ENCODE measurements at places on chromosomes 1 and 21. TPM values are rescaled to one million over a fixed set of nuclear protein-coding genes. Genes with fewer than 3 reads are reported as not detected.

GRCh38 chr1:21034725-21035628 is 141.7 kb downstream of the EIF4G3 start:
- DNase-seq = no peak

- DNase-seq = no peak
Measured at GRCh38 chr1:231857609-231858135, 231.1 kb downstream of the DISC1 start.

GRCh38 chr1:244989813-244990212 is 125.5 kb upstream of the HNRNPU start:
- DNase-seq = no peak

- DNase-seq = no peak
Measured at GRCh38 chr1:57820356-57821095, 396.7 kb upstream of the DAB1 start.

DNA sequence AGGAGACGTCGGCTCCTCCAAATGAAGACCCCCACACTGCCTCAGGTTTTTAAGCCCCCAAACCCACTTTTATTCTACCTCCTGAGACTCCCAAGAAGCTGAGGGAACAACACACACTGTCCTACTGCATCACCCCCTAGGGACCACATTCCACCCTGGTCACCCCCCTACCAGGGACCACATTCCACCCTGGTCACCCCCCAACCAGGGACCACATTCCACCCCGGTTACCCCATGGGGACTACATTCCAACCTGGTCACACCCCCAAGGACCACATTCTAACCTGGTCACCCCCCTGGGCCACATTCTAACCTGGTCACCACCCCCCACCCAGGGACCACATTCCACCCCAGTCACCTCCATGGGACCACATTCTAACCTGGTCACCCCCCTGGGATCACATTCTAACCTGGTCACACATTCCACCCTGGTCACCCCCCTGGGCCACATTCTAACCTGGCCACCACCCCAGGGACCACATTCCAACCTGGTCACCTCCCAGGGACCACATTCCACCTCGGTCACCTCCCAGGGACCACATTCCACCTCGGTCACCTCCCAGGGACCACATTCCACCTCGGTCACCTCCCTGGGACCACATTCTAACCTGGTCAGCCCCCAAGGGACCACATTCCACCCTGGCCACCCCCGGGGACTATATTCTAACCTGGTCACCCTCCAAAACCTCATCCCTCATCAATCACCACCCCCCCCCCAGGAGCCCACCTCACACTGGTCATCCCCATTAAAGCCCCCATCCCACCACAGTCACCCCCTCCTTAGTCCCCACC is 587.6 kb downstream of the NPHP4 start:
- no peak for DNase-seq

DNA sequence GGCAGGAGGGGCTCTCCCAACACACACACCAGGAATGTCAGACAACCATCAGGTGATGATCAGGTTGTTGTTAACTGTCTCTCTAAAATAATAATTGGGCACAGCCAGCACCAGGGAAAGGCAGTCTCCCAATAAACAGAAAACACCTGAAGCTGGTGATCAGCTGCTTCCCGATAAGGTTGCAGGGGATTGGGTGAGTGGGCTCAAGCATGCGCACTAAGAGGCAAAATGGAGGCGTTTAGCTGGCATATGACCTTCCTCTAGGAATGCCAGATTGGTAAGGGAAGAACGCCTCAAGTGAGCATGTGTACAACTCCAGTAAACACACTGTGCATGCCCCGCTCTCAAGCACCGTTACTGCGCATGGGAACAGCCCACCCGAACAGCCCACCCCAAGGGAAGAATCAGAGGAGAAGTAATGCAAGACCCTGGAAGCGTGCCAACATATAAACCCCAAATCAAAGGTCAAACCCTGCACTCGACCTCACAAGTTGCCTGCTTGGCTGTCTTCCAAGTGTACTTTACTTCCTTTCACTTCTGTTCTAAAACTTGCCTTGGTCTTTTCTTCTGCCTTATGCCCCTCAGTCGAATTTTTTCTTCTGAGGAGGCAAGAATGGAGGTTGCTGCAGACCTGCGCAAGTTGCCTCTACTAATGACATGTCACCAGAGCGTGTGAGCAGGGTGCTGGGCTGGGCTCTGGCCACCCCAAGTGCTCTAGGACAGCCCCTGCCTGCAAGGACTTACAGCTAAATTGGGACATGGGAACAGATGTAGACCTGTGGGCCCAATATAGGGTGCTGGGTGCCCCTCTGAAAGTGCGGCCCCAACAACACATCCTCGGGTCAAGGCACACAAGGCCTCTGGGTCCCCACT is 200.8 kb downstream of the RHOU start:
- no peak for DNase-seq

DNA sequence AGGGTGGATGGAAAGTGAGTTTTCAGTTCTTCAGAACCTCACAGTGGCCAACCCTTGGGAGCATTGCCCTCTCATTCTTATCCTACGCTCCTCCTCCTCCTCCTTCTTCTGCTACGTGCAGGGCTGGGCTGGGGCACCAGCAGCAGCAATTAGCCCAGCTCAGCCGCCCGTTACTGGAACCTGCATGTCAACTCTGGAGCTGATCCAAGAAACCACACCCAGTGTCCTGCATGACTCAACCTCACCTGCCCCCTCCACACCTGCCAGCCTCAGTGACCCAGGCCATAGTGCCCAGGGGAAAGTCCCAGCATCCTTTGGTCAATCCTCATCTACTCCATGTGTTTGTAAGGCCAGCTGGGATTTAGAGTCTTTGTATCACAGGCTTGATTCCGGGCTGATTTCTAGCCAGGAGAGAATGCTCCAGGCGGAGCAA is 12.6 kb downstream of the ELF3 start:
- no peak for DNase-seq

GRCh38 chr21:43209575-43210453 is 41.0 kb downstream of the CRYAA start:
- DNase-seq = peak; percentile 80

DNA sequence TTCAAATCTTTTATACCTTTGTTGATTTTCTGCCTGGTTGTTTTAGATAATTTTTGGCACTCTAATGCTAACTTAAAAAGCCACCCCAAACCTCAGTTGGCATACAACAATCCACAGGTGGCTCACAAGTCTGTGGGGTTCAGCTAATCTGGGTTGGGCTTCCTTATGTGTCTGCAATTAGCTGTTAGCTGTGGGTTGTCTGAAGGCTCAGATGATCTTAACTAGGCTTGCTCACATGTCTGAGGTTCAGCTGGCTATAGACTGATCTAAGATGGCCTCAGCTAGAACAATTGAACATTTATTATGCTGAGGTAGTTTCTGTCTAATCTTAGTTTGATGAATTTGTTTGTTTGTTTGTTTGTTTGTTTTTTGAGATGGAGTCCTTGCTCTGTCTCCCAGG is 44.9 kb upstream of the ADAR start:
- no peak for DNase-seq

GRCh38 chr1:38113159-38113666 is 66.6 kb upstream of the POU3F1 start:
- DNase-seq = no peak

DNA sequence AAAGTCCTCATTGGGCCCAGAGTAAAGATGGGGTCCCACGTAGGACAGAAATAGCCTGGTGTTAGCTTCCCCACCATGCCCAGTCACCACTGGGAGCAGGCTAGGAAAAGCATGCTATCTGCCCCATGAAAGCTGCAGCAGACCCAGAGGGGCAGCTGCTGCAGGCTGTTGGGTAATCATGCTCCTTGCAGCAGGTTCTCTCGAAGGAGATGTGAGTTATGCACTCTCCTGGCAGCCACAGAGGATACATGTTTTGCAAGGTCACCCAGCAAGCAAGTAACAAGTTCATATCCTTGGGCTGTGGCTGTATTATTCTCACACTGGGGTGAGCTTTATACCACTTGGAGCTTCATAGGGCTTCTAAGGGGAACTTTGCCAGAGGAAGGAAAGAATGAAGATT is 9.1 kb upstream of the HEYL start:
- no peak for DNase-seq

DNA sequence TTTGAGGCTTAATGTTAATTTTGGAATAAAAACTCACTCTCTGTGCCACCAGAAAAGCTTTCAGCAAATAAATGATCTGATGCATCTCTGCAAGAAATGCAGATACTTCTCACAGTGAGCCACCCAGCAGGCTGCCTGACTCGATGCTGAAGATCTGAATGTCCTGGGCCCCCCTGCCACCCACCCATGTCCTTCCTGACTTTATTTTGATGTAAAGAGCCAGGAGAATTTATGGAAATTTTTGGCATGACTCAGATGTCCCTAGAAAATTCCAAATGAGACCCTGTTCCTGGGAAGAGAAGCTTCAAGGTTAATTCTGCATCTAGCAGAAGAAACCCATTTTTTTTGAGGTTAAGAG is 62.8 kb upstream of the COA6 start:
- DNase-seq = no peak

- no peak for DNase-seq
Measured at GRCh38 chr1:175192111-175192629, 406 bp downstream of the KIAA0040 start.

GRCh38 chr1:5751163-5751540 is 241.1 kb downstream of the NPHP4 start:
- no peak for DNase-seq

Gene NTMT2
- not detected for total RNA-seq

Gene ETNK2
- 15.4 TPM for total RNA-seq

Gene PRR9
- not detected for total RNA-seq

Gene ZNF684
- 4.7 TPM for total RNA-seq

Gene GPR61
- total RNA-seq = not detected

Gene LAX1
- total RNA-seq = not detected

Gene ZFP69B
- 6.7 TPM for total RNA-seq

Gene KRTAP21-2
- not detected for total RNA-seq
